Upper lobe of right lung (tissue), 1 donor: ENCODE measurements at places on chromosomes 11 and 22.
A peak's percentile ranks its signal among the peaks of the same experiment; 100 is the strongest.

DNA sequence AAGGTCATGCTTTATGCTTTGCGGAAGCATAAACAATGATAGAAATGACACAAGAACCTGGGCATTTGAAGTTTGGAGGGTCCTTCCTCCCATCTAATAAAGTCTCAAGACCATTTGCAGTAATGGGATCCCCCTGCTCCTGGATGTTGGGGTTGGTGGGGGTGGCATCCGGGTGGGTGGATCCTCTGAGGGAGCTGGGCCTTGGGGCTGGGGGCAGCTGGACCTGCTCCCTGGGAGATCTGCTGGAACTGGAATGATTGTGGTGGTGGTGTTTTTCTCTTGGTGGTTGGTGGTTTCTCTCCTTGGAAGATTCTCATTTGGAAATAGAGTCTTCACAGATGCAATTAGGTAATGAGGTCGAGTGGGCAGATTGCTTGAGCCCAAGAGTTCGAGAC lies 2.2 kb upstream of the NAP1L4 start:
- DNase-seq = no peak

DNA sequence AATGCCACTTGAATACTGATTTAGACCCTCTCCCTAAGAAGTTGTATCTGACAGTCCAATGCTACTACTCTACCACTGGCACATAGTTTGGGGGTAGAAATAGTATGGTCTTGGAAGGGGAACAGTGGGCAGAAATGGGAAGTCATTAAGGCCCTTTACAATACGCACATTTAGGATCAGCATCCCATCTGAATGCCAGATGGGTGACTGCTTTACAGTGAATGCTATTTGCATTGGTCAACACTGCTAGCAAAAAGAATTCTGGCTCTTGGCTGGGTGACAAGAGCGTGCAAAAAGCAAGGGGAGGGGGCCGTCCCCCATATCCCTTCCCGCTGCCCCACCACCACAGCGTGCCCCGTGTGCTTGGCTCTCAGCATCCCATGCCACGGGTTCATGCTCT lies 104.7 kb upstream of the BID start:
- no peak for DNase-seq

DNA sequence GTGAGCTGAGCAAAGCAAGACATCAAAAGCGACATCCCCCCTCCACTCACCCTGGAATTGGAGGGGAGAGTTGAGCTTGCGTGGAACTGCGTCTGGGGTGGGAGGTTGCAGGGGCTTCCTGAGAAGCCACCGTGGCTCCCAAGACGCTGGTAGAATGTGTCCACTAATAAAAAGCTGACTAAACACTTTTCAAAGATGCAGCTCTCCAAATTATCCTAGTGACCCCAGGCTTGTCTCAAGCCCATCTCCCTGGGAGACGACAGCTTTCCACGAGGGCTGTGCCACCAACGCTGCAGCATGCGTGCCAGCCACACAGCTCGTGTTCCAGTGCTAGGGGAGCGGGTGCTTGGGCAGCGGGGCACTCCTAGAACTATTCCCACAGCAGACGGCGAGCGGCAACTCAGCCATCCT lies 6.3 kb upstream of the GAL start:
- peak; percentile 47 for DNase-seq

- no peak for DNase-seq
Observed at GRCh38 chr11:126727381-126727780, 273.2 kb downstream of the KIRREL3 start.

- DNase-seq = no peak
Observed at GRCh38 chr11:122809866-122810265, 28.4 kb upstream of the CRTAM start.

GRCh38 chr11:134656861-134657540 lies 245.0 kb upstream of the B3GAT1 start:
- DNase-seq = peak; percentile 60

- DNase-seq = no peak
Observed at GRCh38 chr11:36101466-36101865, 157.6 kb downstream of the LDLRAD3 start.

DNA sequence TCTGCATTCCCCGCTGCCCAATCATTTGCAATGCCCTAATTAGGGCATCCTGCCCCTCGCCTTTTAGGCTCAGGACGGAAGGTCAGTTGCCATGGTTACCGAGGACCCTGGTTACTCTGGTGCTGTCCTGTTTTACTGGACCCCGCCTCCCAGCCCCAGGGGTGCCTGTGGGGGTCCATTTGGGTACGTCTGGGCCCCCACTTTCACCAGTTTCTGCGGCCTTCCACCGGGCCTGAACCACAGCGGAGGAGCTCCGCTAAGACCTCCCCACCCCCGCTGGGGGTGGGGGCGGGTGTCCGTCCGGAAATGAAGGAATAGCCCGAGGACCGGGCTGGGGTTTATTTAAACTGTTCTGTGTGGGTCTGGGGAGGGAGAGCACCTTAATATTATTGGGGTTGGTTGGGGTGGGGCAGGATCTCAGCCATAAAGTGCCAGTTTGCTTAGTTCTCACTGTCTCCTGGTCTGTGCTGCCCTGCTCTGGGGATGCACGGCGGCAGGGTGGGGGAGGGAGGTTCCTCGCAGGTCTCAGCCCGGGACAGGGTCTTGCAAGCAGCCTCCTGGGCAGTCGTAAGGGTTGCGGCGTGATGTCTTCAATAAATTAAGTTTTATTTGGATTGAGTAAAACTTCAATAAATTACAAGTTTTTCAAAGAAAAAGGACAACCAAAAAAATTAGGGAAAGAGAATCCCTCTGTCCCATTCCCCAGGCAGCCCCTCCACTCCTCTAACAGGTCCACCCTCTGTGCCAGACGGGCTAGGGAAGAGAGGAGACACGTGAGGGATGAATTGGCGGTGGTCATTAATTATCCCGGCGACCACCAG lies 5.3 kb downstream of the PHOX2A start:
- peak; percentile 62 for DNase-seq

DNA sequence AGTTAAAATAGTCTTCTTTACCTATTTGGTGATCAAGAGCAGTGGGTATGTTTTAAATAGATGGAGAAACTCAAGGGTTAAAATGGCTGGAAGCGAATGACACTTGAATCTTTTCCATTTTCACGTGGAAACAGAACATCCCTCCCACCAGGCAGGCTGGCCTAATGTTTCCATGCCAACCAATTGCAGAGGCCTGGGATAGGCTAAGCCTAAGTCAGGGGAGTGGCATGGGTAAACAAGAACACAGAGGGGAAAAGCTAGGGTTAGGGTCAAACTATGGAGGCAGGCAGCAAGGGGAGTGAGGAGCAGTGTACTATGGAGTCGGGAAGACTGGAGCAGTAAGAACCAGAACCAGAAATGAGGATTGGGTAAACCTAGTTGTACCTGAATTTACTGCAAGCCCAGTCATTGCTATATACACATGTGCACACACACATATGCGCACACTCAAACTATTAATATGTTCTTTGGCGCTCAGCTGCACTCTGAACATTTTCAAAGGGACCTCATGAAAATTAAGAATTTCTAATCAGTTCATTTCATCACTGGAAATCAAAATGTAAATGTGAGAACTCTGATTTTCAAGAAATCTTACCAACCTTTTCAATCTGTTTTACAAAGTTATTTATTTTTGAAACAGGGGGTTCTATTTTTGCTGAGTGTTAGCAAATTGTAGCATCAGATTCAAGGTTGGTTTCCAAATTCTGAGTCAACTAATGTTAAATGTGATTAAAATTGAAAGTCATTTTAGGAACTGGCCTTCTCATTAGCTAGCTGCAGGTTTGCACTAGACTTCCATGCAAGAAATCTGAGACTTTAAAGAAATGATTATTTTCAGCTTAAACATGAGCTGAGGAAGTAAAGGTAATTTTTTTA lies 327.0 kb upstream of the CCDC90B start:
- no peak for DNase-seq
